Kasumi-1 (cell line): ENCODE measurements at places on chromosomes 6 and 20.
A peak's percentile ranks its signal among the peaks of the same experiment; 100 is the strongest.

GRCh38 chr20:35199740-35200139 lies 26.8 kb upstream of the MMP24 start:
- DNase-seq = no peak

GRCh38 chr20:8721098-8721497 lies 347.8 kb upstream of the PLCB4 start:
- peak; percentile 47 for DNase-seq

DNA sequence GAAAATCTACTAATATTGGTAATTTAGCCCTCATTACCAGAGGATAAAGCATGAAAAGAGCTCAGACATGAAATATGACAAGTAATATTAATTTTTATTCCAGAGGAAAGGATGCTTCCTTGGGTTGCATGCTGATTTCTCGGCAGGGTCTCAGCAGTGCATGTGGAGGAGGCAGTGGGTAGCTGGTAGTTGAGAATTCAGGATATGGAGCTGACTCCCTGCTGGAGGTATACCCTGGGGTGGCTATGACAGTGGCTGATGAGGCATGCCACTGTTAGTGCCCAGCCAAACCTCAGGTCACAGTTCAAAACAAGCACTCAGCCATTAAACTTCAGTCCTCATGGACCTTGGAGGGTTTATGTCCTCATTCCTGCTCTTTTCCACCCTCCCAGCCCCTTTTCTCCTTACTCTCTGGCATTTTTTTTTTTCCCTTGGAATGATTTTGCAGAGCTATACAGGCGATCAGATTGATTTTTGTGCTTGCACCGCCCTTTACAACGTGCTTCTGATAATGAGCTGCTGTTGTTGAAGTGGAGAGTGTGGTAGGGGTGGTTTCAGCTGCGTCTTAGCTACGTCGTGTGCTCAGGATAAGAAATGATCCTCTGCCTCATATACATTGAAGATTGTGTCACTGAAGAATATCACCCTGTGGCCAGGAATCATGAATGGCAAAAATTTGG lies 761.9 kb upstream of the MMS22L start:
- no peak for DNase-seq

DNA sequence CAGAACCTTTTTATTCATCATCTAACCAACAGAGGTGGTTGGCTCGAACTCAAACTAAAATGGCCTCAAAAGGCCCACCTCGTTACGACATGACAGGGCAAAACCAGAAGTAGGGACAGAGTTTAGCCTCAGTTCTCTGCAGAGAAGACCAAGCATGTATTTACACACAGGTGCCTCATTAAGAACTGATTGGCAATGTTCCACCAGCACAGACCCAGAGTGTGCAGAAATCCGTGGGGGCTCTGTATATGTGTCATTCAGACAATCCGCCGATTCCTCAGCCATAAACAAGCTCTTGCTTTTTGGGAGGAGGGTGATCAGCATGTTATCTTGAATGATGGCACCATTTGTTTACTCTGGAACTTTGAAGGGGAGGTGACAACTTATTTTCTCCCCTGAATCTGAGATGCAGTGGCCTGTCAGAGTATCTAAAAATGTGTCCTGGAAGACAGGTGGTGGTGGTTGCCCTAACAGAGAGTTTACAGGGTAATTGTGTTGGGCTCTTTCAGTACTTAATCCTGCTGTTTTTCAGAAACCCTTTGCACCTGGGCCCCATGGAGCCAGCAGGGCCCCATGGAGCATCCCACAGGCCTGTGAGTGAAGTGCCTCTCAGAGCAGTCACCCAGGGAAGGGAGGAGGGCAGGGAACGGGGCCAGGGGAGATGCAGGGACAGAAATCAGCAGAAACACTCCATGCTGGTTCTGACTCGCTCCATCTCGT lies 29.1 kb upstream of the C20orf203 start:
- no peak for DNase-seq

DNA sequence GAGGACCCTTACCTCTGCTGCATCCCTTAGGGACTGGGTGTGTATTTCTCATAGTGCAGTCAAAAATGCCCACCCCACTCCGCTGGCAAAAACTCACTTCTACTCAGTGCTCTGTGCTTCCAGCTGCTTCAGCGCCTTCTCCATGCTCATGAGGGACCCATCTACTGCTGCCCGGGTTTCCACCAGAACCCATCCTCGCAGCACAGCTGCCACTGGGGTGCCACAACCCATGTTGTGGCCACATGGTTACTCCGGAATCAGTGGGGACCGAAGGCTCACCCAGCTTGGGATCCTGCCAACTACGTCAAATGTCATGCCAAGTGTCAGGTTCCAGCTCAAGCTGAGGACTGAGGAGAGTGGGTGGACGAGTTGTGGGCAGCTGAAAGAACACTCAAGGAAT lies 774.2 kb upstream of the EYS start:
- no peak for DNase-seq

DNA sequence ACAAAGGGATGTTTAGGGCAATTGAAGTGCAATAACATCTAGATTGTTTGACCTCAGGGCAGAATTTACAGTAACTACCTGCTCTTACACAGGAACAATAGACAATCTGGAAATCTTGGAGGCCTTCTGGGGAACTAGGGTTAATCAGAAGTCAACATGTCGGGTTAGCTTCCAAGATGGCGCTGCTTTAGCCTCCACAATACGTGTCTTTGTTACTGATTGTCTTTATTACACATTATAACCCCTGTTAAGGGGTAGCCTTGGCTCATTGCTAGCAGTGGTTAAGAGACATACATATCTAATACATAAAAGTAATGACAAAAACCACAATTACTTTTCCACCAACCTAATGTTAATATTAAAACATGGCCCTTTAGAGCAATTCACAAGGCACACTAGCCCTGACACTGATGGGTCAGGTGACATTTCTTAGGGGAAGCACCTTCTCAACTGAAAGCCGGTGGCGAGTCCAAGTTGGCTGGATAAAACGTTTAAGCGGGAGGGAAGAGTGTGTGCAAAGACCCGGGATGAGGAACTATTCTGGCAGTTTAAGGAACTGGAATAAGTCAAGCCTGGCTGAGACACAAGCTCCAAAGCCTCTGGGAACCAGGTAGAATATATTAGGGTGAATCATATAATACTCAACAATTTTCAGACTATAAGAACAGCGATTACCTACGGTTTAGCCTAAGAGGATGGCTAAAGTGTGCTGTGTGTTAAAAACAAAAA lies 236.9 kb downstream of the BCAS1 start:
- DNase-seq = no peak
